SK-N-SH treated with all-trans-retinoic acid at 6 μM for 48 hours (cell line): ENCODE measurements at places on chromosomes 2 and 18.

DNA sequence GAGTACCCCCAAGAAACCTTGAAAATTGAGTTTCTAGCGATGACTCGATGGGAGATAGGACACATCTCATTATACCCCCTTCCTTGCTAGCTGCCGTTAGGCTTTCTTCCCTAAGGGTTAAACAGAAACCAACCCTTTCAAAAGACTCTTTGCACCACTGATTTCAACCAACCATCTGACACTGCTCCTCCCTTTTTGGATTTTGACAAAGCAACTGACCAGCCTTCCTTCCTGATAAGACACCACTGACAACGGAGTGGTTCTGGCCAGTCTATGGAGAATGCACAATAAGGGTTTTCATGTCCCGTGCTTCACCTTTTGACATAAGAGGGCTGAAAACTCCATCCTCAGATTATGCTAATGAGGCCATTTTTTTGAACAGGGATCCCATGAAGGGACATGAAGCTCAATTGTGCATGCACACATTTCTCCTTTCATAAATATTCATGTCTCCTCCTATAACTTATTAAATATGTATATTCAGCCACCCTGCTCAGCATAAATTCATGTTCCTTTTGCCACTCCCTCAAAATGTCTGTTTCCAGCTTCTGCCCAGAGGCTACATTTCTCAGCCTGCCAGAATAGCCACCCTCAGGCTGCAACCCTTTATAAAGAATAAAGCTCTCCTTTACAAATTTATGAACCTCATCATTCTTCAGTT is 52.8 kb upstream of the SLC35F5 start:
- no peak for ATAC-seq

- ATAC-seq, result no peak
Observed at GRCh38 chr2:219220652-219221402, 2.1 kb upstream of the ABCB6 start.

- no peak for ATAC-seq
Observed at GRCh38 chr18:34514238-34514637, 195.9 kb upstream of the DTNA start.

- no peak for ATAC-seq
Observed at GRCh38 chr2:126874961-126875360, 23.7 kb upstream of the TEX51 start.

GRCh38 chr18:42675810-42676209 is 439.7 kb downstream of the RIT2 start:
- no peak for ATAC-seq

DNA sequence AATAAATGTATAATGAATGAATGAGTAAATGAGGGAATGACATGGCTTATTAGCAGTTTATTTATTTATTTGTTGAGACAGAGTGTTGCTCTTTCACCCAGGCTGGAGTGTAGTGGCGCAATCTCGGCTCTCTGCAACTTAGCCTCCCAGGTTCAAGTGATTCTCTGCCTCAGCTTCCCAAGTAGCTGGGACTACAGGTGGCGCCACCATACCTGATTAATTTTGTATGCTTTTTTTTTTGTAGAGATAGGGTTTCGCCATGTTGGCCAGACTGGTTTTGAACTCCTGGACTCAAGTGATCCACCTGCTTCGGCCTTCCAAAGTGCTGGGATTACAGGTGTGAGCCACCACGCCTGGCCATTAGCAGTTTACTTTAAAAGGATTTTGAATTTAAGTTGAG is 100.3 kb upstream of the CAVIN2 start:
- no peak for ATAC-seq

GRCh38 chr2:207206011-207206410 is 40.3 kb upstream of the KLF7 start:
- no peak for ATAC-seq

GRCh38 chr2:203535784-203536585 is 884 bp upstream of the RAPH1 start:
- ATAC-seq, result no peak

GRCh38 chr18:61865466-61866175 is 27.2 kb downstream of the RNF152 start:
- peak; percentile 47 for ATAC-seq

GRCh38 chr2:219104107-219105035 is 43.6 kb upstream of the IHH start:
- ATAC-seq, result peak; percentile 83

- ATAC-seq, result no peak
Observed at GRCh38 chr2:83143946-83144345, 1315.1 kb downstream of the SUCLG1 start.

DNA sequence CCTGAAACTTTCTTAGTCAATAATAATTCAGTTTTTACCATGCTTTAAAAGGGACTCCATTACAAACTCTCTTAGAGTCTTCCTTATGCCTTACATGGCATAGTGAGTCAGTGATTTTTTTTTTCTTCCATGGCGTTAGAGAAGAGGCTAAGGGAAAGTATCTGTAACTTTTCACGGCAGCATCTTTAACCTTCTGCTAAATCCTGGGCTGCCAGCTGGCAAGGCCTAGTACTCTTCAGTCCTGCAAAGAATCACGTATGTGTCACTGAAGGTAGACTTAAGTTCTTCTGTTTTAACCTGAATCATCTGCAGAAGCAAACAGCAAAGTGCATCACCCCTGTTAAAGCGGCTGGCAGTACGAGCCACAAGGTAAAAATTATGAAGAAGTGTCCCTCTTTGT is 286.3 kb upstream of the FN1 start:
- no peak; the same call in 1 of the 3 replicates for ATAC-seq

DNA sequence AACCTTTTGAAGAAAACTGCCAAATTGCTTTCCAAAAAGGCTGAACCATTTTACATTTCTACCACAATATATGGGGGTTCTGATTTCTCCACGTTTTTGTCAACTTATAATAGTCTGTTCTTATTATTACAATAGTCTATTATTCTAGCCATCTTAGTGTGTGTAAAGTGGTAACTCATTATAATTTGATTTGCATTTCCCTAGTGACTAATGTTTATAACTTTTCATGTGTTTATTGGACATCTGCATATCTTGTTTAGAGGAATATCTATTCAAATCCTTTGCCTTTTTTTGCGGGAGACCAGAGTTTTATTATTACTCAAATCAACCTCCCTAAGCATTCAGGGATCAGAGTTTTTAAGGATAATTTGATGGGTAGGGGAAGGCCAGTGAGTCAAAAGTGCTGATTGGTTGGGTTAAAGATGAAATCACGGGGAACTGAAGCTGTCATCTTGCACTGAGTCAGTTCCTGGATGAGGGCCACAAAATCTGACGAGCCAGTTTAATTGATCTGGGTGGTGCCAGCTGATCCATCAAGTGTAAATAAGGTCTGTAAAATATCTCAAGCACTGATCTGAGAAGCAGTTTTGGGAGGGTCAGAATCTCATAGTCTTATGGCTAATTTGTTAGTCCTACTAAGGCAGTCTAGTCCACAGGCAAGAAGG is 303.4 kb upstream of the NCKAP5 start:
- ATAC-seq, result no peak

DNA sequence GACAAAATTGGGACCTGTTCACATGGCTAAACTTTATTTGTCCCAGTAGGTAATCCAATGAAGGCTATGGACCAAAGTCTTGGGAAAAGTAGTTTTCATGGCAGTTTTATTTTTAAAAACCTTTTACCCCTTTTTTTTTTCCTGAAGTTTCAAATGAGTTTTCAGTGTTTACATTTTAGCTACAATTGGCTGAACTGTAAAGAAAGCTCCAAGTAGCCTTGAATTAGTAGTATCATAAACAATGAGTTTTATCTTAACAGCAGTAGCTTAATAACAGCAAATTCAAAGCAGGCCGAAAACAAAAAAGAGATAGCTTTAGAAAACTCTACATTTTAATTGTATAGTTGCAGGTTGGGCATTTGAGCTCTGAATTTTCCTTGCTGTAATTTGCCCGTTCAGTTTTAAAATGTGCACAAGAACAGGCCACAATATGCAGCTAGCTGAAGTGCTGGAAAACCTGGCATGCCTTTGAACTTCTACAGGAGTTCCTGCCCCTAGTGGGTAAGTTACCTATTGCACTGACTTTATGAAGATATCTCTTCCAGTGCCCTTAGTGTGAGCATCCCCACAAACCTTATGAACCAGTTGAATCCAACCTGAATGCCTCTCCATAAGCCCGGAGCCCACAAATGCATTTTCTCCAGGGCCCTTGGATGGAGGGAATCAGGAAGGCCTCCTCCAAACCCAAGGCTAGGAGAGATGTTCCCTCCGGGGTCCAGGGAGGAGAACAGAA is 106.7 kb downstream of the XRCC5 start:
- peak; percentile 42 for ATAC-seq

DNA sequence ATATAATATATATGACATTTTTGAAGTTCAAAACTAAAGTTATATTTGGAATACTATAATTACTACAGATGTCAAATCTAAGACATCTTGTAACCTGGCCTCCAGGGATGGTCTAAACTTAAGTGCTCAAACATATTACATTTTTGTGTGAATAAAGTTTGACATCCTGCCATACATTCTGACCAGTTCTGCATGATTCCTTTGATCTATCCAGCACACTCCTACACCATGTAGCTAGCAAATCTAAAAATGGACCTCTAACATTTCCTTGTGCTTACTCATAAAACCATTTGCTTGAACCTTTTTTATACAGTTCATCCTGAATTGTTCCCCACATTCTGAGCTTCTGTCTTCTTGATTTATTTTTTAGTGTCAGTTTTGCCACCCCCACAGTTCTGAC is 294.3 kb upstream of the ZNF804A start:
- no peak for ATAC-seq

DNA sequence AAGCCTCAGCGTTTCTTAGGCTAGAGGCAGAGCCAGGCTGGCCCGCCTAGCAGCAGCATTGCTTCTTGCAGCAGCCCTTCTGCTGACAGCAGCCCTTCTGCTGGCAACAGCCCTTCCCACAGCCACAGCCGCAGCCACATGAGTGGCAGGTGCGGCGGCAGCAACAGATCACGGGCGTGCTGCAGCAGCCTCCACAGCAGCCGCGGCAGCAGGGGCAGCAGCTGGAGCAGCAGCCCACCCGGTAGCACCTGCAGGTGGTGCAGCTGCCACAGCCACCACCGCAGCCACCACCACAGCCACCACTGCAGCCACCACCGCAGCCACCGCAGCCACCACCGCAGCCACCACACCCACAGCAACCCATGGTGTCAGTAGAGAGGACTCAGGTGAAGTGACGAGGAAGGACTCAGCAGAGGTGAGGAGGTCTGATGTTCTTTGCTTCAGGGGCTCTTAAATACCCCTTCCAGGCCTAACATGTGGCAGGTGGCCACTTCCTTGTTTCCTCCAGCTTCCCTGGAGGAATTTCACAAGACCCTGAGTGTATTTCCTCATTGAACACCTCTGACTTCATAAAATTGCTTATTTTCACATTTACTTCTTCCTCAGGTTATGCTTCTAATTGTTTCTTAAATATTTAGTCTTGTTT is at the start of gene SCYGR6:
TSS of gene SCYGR6 (minus strand) at position 364 of the 646 bp plus-strand sequence. CDS start at position 364, 0 bp downstream.
- ATAC-seq, result peak; percentile 33; the same call in 2 of the 3 replicates

DNA sequence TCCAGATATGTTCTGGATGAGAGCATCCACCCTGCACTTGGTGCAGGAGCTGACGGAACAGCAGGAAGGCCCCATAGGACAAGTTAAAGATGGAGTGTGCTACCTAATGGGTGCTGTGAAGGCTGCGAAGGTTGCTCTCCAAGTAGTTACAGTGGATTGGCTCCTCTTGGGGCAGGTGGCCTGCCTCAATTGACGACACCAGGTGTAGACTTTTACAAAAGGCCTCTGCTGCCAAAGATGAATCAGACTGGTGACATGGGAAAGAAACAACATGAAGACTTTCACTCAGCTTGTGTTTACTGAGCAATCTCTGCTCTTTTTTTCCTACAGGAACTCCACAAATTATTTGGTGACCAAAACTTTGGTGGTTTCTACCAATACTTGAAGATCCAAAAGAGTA is 437.7 kb downstream of the PLCL1 start:
- ATAC-seq, result no peak

DNA sequence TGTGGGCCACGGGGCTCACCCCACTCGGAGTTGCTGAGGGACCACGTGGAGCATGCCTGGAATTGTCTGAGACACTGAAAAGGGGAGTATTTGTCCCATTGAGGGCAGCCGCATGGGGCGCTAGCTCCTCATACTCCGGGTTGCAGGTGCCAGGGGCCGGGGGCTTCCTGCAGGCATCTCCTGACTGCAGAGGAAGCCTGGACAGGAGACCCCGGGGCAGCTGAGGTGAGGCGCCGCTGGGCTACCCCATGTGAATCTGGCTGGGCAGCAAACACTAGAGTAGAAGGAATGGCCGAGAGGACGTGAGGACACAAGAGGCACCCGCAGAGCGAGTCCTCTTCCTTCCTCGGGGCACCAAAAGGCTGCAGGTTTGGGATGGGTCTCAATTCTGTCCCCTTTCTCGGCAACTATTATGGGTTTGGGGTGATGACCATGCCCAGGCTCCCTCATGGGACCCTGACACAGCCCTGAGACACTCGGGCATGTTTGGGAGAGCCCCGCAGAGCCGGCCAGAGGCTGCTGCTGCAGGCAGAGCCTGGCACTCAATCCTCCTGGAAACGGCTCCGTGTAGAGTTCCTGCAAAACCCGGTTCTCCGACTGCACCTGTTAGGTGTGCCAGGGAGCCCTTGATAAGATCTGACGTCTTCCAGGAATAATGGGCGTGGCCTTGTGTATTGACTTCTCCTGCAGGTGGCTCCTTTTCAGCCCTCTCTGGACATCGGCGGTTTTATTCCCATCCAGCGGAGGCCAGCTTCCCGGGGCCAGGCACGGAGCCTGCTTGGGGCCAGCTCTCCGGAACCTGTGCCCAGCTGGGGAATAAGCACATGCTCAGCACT is 77.0 kb downstream of the CTIF start:
- ATAC-seq, result no peak

GRCh38 chr2:232831496-232831895 is 38.6 kb upstream of the SNORC start:
- no peak for ATAC-seq

DNA sequence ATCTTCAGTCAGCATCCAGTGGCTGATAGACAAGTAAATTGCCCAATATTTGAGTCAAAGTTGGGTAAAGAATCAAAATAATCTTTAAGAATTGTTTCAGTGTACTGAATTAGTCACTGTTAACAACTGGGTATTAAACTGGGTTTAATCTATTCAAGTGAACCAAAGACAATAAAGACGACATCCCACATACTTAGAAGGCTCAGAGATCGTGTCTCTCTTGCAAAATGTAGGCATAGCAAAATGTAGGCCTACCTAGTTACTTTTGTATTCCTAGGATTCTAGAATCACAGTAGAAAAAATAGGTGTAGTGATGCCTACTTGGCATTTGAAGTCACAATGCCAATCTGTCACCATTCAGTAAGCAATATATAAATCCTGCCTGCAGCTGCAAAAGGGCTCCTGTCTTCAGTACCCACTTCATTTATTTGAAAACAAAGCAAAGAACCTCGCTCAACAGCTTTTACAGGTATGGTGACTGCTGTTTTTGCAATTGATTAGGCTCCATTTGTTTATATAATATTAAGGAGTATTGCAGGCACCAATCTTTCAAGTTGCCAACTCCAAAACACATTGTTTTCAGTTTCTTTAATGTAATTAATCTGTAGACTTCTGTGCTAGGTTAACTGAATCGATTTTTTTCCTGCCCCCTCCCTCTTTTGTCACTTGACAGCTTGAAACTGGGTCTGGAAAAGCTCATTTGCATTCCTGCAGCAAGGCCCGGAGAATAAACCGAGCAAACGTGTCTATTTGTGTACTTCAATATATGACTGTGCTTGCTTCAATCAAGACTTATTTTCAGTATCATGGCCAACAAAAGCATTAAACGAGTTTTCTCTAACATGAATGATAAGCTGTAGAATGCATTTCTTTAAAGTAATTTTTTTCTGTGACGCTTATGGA is 1074.9 kb downstream of the TDRD15 start:
- no peak for ATAC-seq
